Progenitor cell of endocrine pancreas (in vitro differentiated cells): ENCODE measurements at places on chromosomes 3 and 15.
A peak's percentile ranks its signal among the peaks of the same experiment; 100 is the strongest.

DNA sequence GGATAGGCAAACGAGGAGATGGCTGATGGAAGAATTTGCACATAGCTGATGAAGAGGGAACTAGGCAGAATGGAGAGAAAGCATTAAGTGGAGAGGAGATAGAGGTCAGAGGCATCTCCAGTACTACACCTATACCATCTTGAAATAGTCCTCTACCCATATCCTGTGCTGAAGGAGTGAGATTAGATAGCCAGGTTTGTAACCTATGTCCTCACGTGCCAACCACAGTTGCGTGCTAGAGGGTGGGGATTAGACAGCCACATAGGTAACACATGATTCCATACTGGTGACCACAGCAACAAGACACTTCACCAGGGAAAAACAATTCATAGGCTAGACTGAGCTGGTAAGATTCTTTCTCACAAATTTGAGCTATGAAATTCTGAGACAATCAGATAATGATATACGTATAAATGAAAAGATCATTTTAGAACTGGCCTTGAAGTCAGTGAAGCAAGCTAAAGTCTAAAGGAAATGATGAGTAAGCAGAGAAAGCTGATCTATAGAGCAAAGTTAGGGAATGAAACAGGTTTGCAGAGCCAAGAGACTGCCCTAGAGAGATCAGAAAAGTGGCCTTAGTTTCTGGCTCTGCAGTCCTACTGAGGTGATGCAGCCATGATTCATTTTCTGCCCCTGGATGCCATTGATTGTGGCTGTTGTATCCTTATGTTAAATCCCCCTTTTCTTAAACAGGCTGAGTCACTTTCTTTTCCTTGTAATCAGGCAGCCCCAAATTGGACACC is 17.7 kb downstream of the MYNN start:
- no peak for DNase-seq

DNA sequence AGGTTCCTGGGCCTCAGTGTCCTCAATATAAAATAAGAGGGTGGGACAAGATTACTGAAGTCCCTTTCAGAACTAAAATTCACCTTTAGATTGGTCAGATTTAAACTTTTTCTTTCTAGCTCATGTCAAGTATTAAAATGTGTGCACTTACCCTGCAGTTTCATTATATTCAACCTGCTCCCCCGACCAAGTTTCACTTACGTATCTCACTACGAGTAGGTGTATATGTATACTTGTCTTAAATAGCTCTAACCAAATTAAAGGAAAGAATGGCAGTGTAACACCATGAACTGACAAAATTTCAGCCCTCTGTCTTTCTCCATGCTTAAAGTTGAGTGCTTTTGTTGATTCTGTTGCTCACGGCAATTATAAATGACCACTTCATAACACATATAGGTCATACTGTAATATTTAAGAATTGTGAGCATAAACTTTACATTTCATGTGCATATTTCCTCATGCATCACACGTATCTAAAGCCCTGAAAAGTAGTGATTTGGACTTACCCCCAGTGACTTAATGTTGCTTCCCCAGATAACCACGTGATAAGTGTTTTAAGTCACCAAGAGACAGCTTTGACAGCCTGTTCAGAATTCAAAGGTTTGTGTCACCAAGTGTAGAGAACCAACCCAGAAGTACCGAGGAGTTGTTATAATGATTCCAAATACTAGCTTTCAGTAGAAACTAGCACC is 70.0 kb downstream of the PGPEP1L start:
- no peak for DNase-seq

DNA sequence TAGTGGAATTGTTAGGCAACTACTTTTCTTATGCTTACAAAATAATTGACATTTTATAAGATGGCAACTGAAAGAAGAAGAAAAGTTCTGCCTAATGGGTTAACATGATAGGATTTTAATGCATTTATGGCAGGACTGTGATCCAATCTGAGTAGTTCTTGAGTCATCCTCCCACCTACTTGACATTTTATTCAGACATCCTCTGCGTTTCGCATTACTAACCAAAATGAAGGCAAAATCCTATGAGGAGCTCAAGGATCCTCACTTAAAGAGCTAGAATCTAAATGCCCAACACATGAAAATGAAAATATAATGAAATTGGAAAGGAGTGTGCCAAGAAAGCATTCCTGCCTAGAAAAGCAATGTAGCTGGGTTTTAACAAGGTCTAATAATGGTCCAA is 581.1 kb upstream of the SEMA6D start:
- DNase-seq = no peak

DNA sequence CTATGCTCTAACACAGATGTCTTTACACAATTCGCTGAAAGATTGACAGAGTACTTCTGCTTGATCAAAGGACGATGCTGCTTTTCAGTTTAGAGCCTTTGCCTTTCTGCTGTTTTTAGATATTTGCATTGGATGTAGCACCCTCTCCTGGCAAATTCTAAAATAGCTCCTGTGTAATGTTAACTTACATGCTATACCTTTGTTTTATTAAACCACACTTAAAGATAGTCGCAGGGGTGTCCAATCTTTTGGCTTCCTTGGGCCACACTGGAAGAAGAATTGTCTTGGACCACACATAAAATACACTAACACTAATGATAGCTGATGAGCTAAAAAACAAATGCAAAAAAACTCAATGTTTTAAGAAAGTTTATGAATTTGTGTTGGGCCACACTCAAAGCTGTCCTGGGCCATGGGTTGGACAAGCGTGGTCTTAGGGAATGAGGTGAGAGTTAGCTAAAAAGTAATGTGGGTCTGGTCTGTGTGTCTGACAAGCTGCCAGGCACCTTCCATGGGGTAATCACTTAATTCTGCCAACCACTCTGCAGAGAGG is 62.9 kb downstream of the ATG7 start:
- DNase-seq = no peak

DNA sequence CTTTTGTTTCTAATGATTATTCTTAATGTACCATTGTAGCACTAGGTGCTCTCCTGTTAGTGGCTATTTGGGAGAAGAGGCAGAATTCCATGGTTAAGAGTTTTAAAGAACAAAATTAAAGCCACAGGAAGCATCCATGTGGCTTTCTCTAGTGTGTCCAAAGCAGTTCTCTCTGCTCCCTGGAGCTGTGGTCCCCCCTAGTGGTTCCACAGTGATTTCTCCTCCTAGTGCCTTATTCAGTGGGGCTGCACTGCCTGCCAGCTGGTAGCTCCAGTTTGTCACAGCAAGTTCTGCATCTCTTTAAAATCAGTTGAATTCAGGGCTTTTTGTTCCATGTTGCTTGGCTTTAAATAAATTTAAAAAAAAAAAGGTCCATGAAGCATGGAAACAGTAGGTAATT is 39.6 kb upstream of the FAM98B start:
- peak; percentile 10 for DNase-seq

GRCh38 chr3:161602475-161602874 is 105.9 kb downstream of the OTOL1 start:
- no peak for DNase-seq

- DNase-seq = no peak
Observed at GRCh38 chr3:182234881-182235280, 523.2 kb downstream of the SOX2 start.

GRCh38 chr15:77352887-77353286 is 67.0 kb downstream of the PEAK1 start:
- no peak for DNase-seq

DNA sequence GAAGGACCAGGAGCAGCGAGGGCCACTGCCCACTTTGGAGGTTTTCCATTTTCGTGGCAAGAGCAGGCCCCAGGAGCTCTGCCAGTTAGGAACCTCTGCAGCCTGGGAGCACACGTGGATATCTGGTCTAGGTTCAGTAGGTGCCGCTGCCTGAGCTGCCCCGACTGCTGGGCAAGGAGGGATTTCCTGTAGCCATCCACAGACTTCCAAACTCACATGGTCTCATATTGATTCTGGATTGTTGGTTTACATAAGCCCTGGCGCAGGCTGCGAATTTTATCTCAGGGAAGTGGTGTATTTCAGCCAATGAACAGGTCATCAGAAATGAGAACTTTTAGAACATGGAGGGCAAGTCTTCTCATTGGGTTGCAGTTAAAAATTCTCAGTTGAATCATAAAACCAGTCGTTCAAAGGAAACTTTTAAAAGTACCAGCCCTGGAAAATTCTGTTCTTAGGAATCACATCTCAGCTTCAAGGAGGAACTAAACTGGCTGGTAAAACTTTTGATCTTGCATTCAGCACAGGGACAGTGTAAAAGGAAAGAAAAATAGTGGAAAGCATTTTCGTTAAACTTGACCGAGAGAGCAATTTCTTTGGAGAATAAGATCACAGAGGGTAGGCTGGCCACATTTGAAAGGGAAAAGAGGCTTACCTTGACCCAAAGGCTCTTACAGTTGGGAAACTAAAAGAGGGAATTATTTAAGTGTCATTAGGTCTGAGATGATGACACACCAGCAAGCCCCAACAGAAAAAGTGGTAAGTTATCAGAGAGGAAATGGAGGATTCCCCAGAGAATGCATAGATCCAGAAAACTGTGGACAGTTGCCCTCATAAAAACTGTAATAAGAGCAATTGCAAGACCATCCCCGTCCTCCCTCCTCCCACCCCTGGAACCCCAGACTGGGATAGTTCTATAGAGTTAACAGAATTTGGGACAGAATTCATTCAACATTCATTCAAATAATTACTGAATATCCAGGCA is 6.4 kb upstream of the RTP3 start:
- DNase-seq = no peak

- no peak for DNase-seq
Observed at GRCh38 chr15:42037656-42038055, 16.8 kb upstream of the PLA2G4E start.

- DNase-seq = no peak
Observed at GRCh38 chr3:183247011-183247589, 6.0 kb upstream of the B3GNT5 start.

- DNase-seq = no peak
Observed at GRCh38 chr3:45677033-45677446, 12.2 kb upstream of the SACM1L start.

DNA sequence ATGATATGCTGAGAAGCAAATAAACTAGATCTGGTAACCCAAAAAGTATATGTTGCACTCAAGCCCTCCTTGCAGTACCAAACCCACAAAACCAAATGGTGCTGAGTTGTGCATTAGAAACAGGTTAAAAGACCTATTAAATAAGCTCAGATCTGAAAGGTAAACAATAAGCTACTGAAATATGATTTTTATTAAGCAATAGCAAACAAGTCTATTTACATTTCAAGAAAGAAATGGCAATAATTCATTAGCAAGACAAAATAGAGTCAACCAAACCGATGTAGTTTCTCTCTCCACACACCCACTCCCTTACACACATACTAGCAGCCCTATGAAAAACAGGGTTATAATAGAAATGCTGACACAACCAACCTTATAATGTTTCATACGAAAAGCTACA is 760.3 kb downstream of the FHIT start:
- DNase-seq = no peak

GRCh38 chr3:9198899-9199335 is 50.5 kb downstream of the SRGAP3 start:
- no peak for DNase-seq

DNA sequence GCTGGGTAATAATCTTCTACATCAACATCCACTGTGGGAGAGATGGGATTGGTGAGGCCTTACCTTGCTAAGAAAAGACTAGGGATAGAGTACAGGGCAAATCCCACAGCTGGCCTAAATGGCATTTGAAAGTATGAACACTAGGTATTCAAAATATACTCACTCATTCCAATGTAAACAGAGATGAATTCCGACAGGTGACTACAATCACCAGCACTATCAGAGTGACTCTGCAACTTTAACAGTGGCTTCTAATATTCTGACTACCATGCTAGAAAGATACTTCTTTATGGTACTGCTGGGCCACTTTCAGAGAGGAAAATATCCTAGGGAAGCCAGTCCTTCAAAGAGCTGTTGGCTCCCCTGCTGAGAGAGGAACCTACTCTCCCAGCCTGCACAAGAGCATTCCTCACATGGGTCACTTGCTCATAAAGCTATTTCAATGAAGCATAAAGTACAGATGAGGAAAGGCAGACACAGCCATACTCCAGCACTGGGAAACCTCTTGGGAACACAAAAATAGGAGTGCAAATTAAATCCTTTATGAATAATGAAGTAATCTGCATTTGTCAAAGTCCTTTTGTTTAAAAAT is 21.5 kb upstream of the MAN2C1 start:
- DNase-seq = no peak

DNA sequence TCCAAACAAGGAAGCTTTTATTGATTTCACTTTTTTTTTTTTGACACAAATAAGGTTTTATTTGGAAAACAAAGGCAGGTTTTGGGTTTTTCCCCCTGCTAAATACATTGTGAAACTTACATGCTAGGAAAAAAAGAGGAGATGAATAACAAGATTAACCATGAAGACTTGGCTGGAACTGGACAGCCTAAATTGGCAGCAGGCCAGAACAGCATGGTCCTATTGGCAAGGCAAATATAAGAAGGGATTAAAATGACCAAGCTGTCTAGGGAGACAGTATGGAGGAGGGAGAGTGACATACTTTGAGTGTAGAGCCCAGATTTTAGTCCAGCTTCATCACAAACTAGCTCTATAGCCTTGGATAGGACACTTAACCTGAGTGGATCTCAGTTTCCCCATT is 63.9 kb upstream of the BBX start:
- no peak for DNase-seq

DNA sequence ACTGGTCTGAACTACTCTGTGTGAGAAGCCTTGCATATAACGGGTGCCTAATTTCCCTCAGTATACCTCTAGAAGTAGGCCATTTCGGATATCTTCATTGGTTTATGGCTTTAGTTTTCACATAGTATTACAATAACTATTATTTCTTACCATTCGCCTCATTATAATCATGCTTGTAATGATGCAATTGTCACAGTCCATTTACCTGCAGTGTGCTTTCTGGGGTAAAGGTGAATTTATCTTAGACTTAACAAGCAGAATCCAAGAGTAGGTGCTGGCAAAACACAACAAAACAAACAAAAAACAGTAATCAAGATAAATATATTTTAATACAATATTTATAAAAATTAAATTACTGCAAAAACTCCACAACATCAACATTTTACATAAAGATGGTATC is 246.0 kb downstream of the WDR72 start:
- no peak for DNase-seq

- no peak for DNase-seq
Observed at GRCh38 chr3:17473761-17474160, 268.7 kb downstream of the TBC1D5 start.

- no peak for DNase-seq
Observed at GRCh38 chr15:80639168-80639555, 55.9 kb upstream of the ABHD17C start.

DNA sequence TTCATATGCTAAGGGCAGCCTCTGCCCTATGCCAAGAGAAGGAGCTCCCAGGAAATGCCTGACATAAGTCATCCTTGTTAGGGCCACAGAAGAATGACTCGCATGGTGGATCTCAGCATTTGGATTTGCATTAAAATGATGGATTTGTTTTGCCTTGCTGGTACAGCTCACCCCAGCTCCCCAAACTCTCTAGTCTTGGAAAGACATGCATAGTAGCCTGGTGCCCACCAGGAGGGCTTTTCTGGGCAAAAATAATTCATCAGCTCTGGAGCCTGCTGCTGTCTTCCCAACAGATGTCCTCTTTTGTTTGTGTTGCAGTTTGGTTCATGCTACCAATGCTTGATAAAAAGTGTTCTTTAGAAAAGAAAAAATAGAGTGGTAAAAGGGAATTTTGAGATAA is 833.0 kb downstream of the AGBL1 start:
- no peak for DNase-seq

- no peak for DNase-seq
Observed at GRCh38 chr3:88369337-88369736, 219.6 kb downstream of the C3orf38 start.
